Brain pericyte (primary cell): ENCODE measurements at places on chromosomes 1 and 21.

DNA sequence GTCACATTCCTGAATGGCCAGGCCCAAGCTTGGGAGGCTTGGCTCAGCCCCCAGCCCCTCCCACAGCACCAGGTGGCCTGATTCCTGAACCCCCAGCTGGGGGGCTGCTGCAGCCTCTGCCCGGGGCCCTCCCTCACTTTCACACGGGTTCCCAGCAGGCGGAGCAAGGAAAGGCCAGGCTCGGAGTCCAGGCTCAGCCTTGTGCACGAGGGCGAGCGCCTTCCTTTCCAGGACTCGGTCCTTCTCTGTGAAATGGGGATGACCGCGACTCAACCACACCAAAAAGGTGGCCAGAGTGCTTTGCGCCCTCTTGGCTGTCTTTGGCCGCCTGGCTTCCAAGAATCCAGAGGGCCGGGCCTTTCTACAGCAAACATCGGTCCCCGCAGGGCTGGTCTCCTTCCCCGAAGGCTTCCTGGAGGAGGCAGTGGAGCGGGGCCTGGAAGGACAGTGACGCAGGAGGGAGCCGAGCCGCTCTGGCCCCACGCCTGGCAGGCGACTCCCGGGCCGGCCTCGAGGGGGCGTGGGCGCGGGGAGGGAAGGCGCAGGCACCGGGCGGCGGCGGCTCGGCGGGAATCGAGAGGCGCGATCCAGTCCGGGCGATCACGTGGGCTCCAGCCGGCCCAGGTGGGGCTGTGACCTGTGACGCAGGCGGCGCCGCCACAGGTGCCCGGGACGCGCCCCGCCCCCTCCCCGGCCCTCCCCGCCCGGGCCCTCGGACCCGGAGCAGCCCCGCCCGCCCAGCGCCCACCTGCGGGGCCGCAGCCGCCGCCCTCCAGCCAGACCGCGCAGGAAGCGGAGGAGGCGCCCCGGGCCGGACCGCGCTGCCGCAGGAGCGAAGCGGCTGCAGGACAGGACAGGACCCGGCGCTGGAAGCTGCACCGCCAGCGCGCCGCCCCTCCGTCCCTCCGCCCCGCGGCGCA is at the start of gene ARHGEF16:
Gene ARHGEF16 (plus strand): TSS at position 775 of the 920 bp plus-strand sequence. CDS start 8,420 bp downstream, outside the sequence.
- DNase-seq, result no peak

GRCh38 chr1:59128784-59129227 is 168.1 kb upstream of the FGGY start:
- no peak for DNase-seq

DNA sequence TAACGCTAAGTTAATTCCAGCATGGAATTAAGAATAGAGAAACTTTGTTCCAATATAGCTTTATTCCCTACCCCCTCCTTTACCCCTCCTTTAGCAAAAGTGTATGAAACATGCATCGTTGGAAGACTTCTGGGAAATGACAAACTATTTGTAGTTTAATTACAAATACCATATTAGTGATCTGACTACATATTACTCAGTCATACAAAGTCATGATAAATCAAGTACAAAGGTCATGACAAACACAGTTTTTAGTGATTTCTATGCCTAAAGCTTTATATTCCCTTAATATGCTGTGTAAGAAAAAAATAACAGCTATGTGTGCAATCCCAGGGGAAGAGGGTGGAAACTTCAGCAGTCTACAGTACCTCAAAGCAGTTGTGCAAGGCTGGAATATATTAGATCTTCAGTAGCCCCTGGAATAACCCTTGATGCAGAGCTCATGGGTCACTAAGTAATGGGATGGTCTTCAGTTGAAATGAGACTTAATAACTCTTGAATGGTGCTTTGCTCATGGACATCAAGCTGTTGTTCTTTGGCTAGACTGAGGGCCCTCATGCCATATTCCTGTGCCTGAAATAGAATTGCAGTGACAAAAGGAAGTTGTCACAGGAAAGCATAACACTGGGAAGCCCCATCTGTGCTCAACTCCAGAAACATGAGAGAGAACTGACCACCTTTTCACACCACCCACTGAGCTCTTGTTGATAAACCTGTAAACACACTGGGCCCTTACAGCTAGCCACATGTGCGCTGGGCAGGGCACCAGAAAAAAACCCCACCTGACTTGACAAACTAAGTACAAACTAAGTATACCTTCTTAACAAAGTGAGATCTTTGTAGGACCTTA is 25.3 kb downstream of the ZMYND12 start:
- no peak for DNase-seq

- DNase-seq, result no peak
Observed at GRCh38 chr1:211738096-211738690, 62.8 kb upstream of the NEK2 start.

DNA sequence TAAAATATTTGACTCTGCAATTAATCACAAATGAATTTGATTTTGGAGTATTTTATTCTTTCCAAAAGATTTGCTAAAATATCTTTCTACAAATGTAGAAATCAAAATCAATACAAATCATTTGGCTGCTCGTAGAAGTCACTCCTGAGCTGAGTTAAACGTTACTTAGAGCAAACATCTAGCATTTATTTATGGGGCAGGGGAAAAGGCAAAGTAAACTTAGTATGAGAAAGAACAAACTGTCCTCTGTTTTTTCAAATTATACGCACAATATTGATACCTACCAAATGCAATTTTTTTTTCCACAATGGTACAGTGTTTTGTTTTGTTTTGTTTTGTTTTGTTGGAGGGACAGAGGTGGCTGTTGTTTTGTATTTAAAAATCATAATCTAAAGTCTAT is 233.8 kb downstream of the TTLL7 start:
- no peak for DNase-seq

- DNase-seq, result no peak
Observed at GRCh38 chr1:172517081-172517480, 15.9 kb upstream of the SUCO start.

GRCh38 chr1:3777078-3777547 is 4.6 kb downstream of the SMIM1 start:
- no peak for DNase-seq

DNA sequence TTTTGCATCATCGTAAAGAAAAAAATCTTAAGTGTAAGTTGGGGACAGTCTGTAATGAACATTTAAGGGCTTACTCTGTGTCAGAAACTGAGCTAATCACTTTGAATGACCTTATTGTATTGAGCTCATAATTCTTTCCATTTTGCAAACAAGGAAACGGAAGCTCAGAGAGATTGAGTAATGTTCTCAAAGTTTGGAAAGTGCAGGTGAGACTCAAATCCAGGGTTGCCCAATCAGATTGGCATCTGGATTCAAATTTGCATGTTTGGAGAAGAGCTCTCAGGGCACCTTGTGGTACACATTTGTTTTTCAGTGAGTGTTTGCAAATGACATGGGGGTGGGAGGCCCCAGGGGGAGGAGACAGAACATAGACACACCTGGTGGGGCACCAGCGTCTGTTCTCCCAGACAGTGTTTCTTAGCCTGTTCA is 8.0 kb downstream of the ALPL start:
- no peak for DNase-seq

DNA sequence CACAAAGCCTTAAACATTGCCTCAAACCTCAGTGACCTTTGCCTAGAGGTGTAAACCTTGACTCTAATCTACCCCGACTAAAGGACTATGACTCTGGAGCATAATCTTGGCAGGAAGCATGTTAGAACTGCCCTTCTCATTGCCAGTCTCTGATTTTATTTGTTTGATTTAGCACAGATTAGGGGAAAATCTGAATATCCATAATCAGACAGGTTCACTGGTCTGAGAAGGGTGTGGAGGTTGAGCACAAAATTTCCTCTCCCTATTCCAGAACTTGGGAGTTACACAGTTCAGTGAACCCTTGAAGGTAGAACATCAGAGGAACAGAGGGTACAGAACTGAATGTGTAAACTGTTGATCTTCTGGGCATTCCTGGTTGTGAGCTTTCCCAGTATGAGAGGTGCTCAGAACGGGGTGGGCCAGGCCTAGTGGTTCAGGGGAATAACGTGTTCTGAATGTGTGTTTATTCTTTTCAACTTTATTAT is 8.3 kb upstream of the PSMB4 start:
- DNase-seq, result no peak

DNA sequence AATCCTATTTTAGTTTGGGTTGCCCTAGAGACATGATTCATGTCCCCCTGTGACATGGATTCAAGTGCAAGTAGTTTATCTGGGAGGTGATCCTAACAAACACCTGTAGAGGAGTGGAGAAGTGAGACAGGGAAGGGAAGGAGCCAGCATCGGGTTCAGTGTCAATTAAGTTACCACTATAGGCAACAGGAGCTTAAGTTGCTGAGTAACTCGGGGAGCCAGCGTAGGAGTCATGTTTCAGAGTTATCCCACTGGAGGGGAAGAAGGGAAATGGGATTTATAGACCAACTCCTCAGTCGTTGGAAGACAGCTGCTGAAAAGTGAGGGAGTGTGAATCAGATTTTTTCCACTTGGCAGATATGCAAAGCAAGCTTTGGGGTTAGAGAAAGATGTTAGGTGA is 54.9 kb downstream of the SLC30A7 start:
- DNase-seq, result no peak

- no peak for DNase-seq
Observed at GRCh38 chr1:15736038-15736891, at the start of gene SLC25A34. SLC25A34 (plus strand) TSS chr1:15736258; CDS start chr1:15736486, 228 bp downstream.

- DNase-seq, result no peak
Observed at GRCh38 chr21:33236766-33237165, 7.0 kb downstream of the IFNAR2 start.

GRCh38 chr1:188817814-188818213 is 1659.8 kb downstream of the BRINP3 start:
- no peak for DNase-seq

GRCh38 chr1:184635347-184635979 is 119.2 kb downstream of the EDEM3 start:
- DNase-seq, result no peak

- DNase-seq, result no peak
Observed at GRCh38 chr1:247304031-247304430, 27.6 kb downstream of the ZNF496 start.

GRCh38 chr1:246638941-246639655 is 72.8 kb downstream of the CNST start:
- DNase-seq, result no peak

GRCh38 chr1:53959664-53960250 is 13.6 kb downstream of the LRRC42 start:
- no peak for DNase-seq

GRCh38 chr1:111509997-111510375 is 6.6 kb upstream of the ADORA3 start:
- DNase-seq, result no peak

- DNase-seq, result no peak
Observed at GRCh38 chr1:98147280-98147679, 226.4 kb upstream of the DPYD start.

DNA sequence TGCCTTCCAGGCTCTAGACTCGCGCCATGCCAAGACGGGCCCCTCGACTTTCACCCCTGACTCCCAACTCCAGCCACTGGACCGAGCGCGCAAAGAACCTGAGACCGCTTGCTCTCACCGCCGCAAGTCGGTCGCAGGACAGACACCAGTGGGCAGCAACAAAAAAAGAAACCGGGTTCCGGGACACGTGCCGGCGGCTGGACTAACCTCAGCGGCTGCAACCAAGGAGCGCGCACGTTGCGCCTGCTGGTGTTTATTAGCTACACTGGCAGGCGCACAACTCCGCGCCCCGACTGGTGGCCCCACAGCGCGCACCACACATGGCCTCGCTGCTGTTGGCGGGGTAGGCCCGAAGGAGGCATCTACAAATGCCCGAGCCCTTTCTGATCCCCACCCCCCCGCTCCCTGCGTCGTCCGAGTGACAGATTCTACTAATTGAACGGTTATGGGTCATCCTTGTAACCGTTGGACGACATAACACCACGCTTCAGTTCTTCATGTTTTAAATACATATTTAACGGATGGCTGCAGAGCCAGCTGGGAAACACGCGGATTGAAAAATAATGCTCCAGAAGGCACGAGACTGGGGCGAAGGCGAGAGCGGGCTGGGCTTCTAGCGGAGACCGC is 2.0 kb upstream of the OLIG2 start:
- no peak for DNase-seq

GRCh38 chr1:100250264-100250663 is 630 bp upstream of the DBT start:
- DNase-seq, result no peak
